ENCODE measurements at places on chromosomes 4 and X.

DNA sequence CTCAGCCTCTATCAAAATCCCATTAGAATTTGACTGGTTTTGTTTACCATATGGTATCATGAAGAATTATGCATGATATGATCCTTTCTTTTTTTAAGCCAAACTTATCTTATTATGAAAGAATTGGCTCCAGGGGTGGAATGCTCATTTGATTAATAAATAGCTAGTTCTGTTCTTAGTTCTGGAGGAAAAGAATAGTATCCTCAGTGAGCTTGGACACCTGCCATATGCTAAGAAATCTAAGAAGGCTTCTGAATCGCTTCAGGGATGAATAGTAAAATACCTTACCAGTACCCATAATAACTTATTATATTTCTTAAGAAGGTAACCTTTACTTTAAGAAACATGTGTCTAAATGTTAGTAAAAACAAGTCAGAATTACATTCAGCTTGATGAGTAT, 803.6 kb downstream of the ADGRL3 start:
- DNase-seq, result no peak

- DNase-seq, result no peak
Observed at GRCh38 chrX:155682834-155683233, 70.1 kb upstream of the TMLHE start.

DNA sequence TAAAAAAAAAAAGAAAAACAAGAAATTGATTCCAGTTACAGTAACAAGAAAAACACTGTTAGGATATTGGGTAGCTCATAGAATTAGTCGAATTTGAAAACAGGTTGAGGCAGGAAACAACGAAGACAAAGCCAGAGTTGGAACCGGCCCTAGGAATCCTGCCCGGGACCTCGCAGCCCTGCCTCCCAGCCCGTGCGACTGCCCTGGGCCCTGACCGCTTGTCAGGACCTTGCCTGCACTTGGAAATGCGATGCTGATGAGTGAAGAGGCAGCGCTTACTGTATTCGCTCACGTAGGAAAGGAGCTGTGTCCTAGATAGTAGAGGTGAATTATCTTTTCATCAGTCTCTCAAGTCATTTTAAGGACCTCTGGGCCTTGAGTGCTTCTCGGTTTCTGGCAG, 611.7 kb upstream of the FAT1 start:
- no peak for DNase-seq

- no peak for DNase-seq
Observed at GRCh38 chr4:22692736-22693135, at the start of gene GBA3. Gene GBA3 (plus strand): TSS chr4:22692937.

DNA sequence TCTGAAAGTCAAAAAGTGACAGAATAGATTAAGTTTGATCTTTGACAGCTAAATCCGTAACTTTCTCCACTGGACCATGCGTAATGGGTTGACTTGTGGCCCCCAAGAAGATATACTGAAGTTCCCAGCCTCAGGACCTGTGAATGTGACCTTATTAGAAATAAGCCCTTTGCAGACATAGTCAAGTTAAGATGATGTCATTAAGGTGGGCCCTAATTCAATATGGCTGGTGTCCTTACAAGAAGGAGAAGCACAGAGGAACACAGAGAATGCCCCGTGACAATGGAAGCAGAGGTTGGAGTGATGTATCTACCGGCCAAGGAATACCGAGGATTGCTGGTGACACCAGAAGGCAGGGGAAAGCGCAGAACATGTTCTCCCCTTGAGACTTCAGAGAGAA, 14.4 kb downstream of the ENPP6 start:
- no peak for DNase-seq

DNA sequence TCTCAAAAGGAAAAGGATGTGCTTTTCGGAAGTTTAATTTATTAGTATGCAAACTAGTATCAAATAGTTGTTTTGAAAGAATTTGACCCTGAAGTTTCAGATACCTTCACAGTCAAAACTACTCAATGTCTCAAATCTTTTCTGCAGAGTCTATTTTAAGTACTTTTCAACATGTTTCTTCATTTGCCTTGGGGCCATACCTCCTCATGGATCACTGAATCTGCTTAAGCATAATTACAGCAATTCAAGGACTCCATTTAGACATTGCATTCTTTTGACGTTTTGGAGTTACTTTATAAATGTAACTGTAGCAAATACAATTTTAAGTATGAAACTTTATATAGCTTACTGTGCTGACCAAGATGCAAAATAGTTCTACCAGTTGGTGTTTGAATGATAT, 25.5 kb downstream of the PALLD start:
- no peak for DNase-seq

GRCh38 chr4:124275-125081, at the start of gene ZNF718:
Gene ZNF718 (plus strand): TSS chr4:124501. CDS start chr4:124671, 170 bp downstream.
- peak; percentile 96 for DNase-seq

GRCh38 chr4:3722446-3723231, 43.5 kb upstream of the ADRA2C start:
- no peak for DNase-seq

- peak; percentile 16 for DNase-seq
Observed at GRCh38 chr4:7075962-7076695, 8.3 kb upstream of the GRPEL1 start.

GRCh38 chrX:3485727-3486126, 139.3 kb upstream of the MXRA5 start:
- DNase-seq, result no peak

GRCh38 chrX:9678215-9678965, 87.3 kb downstream of the GPR143 start:
- DNase-seq, result no peak

DNA sequence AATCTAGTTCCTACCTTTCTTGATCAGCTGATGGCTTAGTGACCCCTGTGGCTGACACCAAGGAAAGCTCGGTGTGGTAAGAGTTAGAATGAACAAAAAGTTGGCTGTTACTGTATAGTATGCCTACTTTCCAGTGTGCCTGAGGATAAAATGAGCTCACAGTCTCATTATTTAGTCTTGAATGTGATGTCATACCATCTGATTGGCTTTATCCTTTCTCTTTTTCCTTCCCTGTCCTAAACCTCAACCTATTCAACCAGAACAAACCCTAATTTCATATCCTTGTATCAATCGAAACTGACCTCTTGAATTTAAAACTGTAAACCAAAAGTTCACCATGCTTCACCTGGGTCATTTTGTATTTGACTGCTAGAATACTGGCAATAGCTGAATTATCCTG, 156.4 kb downstream of the PPARGC1A start:
- DNase-seq, result no peak

DNA sequence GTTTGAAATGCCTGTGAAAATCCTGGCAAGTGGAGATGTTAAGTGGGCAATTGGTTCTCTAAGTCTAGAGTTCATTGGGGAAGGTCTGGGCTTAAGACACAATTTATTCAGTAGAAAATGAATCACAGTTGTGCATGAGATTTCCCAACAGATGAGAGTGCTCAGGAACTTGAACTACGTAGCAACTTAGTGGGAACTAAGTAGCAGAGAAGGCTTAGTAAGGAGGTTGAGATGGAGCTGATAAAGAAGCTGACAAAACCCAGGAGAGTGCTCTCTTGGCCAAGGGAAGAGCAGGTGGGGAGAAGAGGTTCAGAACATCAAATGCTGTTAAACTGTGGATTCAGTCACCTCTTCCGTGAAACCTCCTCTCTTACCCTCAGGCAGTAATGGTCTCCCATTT, 33.0 kb downstream of the AFF1 start:
- no peak for DNase-seq

DNA sequence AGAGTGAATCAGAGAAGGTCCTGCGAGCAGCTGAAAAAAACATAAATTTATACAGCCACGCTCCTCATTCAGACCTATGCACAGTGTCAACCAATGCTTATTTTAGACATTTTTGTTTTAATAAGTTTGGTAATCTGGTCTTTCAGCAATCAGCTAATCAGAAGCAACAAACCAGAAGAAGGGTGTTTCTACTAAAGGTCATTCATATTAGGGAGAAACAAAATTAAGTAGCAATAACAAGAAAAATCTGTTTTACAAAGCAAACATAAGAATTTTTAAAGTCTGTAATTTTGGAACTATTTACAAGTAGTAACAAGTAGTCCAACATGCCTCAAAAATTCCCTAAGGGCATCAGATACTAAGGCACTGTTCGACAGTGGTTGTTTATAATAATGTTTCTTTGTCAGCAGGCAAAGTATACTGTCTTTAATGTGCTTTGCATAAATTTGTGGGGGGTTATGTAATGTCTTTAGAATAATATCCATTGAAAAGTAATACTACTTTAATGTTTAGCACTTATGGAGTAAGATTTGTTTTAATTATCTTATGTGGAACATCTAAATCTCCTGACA, 82.8 kb downstream of the PHOX2B start:
- no peak for DNase-seq
